ENCODE measurements at places on chromosomes 3 and 15.

DNA sequence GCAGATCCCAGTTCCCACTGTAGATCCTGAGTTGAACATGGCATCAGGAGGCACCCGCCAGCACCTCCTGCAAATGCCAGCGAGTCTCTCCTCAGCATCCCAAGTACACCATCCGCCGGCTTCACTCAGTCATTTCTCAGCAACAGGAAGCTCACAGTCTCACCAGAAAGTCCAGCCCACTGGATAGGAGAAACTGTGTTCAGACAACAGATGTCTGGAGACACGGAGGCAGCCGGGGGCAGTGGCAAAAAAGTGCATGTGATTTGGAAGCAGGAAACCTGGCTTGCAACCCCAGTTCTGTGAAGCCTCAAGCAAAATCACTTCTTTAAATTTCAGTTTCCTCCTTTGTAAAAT is 68.7 kb downstream of the SRGAP3 start:
- DNase-seq, result no peak

DNA sequence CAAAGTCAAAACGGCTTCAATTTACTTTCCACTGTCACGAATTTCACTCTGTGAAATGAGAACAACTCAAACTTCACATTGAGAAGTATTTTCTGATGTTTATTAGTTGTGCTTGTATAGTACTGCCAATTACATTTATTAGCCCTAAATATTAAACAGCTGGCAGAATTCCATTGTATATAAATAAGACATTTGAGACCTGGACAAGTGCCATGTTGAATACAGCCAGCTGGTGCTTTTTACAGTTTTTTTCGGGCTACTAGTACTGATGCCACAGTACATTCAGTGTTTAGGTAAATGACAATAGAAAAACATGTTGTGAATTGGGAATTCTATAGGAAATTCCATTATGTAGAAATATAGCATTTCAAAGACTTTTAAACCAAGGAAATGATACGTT is 79.0 kb downstream of the EPHA3 start:
- DNase-seq, result no peak

GRCh38 chr3:9088441-9089353 is 125.4 kb upstream of the RAD18 start:
- no peak for DNase-seq

DNA sequence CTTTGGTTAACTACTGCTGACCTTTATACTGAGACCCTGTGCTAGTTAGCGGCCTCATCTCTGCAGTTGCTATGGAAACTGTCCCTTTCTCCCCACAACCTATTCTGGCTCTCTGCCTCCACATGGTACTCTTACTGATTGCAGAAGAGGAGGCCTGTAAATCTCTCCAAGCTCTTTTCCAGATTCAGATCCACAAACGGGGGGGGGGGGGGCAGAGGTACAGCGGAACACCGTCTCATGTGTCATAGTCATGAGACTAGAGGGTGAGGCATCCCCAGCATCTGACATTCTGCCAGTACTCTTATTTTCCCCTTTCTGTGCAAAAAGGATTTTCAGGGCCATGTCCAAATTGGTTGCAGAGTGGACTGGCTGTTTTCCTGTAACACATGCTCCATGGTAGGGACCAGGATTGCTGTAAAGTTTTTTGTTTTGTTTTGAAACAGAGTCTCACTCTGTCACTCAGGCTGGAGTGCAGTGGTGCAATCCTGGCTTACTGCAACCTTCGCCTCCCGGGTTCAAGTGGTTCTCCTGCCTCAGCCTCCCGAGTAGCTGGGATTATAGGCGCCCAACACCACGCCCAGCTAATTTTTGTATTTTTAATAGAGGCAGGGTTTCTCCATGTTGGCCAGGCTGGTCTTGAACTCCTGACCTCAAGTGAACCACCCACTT is 8.3 kb upstream of the MAP1A start:
- no peak for DNase-seq

GRCh38 chr15:45458746-45459403 is 63.7 kb downstream of the SLC30A4 start:
- DNase-seq, result peak; percentile 89

DNA sequence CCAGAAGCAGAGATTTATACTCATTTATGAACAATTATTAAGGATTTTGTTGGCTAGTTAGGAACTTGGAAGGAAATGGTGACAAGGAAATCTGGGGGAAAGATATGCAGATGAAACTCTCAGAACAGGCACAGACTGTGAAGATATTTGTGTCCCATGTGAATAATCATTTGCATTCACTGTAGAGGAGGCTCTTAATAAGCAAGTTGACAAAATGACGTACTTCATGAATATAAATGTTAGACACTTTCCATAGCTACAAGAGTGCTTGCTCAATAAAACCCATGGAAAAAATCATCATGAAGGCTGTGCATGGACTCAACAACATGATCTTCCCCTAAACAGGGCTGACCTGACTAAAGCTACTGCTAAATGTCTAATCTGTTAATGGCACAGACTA is 59.7 kb downstream of the MAP4 start:
- DNase-seq, result no peak

DNA sequence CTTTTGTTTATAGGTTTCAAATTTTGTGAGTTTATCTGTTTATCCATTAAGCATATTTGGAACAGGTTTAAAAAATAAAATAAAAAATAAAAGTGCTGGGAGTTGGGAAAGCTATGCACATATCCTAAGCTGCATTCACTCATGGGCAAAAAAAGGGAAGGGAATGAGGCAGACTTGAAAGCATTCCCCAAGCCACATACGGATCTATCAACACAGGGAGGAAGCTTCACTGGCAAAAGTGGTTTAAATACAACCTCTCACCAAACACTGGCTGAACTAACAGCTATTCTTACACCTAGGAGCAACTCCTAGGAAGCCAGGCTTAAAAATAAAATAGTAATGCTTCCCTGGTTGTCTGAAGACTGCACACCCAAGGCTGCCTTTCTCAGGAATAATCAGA is 101.2 kb downstream of the PCCB start:
- no peak for DNase-seq

- no peak for DNase-seq
Measured at GRCh38 chr15:51129535-51130188, 35.0 kb upstream of the TNFAIP8L3 start.

- no peak for DNase-seq
Measured at GRCh38 chr3:150739877-150740645, 22.9 kb downstream of the SIAH2 start.

GRCh38 chr15:84788500-84788899 is 28.7 kb upstream of the ALPK3 start:
- no peak for DNase-seq

GRCh38 chr3:161212906-161213305 is 8.2 kb upstream of the NMD3 start:
- no peak for DNase-seq

- peak; percentile 66 for DNase-seq
Measured at GRCh38 chr3:73255609-73256029, 194.2 kb downstream of the EBLN2 start.

- no peak for DNase-seq
Measured at GRCh38 chr3:66565301-66565700, 64.5 kb upstream of the LRIG1 start.

- DNase-seq, result no peak
Measured at GRCh38 chr3:116314476-116314875, 130.8 kb downstream of the LSAMP start.

DNA sequence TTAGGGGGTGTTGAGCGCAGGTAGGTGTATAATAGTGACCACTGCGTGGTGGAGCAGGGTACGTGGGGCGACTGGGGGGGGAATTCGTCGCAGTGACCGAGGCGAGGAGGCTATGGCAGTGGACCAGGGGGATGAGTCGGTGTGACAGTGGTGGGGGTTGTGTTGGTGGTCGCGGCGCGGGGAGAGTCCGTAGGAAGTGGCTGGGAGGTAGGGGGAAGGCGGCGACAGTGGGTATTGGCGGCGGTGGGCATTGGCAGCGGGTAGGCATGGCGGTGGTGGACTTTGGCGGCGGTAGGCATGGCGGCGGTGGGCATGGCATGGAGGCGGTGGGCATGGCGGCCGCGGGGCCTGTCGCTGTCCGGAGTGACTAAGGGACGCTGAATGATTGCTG is 739 bp downstream of the SNRPN start:
- no peak for DNase-seq

- DNase-seq, result peak; percentile 53
Measured at GRCh38 chr3:46566040-46566641, at the start of gene LRRC2. Gene LRRC2 (minus strand): TSS chr3:46566302. CDS start chr3:46551591, 14,711 bp downstream.

DNA sequence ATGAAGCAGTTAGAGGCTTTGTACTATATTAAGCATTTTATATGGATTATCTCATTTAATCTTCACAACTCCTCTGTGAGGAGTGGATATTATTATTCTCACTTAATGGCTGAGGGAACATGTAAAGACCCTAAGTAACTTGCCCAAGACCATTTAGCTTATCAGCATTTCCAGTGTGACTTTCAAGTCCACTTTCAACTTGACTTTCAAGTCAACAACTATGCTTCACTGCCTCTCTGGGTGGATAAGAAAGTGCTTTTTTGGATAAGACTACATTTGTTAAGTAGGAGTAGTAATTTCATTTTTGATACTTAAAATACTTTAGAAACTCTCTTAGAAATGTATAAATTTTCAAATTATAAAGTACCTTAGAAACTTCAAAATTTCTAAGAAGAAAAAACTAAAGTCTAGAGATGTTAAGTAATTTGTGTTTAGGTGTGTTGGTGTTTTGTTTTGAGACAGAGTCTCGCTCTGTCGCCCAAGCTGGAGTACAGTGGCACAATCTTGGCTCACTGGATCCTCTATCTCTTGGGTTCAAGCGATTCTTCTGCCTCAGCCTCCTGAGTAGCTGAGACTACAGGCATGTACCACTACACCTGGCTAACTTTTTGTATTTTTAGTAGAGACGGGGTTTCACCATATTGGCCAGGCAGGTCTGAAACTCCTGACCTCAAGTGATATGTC is 71.8 kb downstream of the MINDY2 start:
- DNase-seq, result no peak

GRCh38 chr15:27784107-27784506 is 315.0 kb downstream of the OCA2 start:
- no peak for DNase-seq

- DNase-seq, result peak; percentile 81
Measured at GRCh38 chr15:90956274-90957030, 1.8 kb downstream of the RCCD1 start.

GRCh38 chr3:179666436-179667035 is 13.7 kb downstream of the USP13 start:
- no peak for DNase-seq

GRCh38 chr3:127712461-127712860 is 39.7 kb downstream of the ABTB1 start:
- no peak for DNase-seq

- DNase-seq, result no peak
Measured at GRCh38 chr3:9216736-9217135, 32.7 kb downstream of the SRGAP3 start.

GRCh38 chr3:183392186-183393034 is 36.0 kb downstream of the MCF2L2 start:
- DNase-seq, result no peak

DNA sequence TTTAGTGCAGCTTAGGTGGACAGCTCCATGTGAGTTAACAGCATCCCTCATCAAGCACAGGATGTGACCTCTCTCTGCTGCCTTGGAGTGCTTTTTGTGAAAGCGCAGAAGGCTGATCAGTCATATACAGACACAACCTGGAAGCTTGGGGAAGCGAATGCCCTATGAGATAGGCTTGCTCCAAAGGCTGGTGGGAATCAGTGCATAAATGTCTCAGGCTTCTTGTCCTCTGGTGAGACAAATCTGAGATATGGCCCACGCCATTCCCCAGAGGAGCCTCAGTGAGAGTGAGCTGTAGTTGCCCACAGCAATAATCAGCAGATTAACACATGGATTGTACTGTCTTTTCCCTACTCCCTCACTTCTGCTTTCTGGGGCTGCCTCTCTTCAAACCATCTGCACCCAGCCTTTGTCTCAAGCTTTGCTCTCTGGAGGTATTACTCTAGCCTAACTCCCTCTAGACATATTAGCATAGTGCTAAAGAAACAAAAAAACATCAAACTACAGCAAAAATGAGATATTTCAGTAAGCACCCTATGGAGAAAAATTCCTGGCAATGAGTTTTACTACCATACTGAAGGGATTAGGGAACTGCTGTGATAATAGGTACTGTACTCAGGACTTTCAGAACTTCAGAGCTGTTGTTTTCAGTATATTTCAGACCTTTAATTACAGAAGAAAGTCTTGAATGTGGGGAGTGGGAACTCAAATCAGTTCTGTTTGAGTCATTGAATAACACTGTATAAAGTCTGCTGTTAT is 113.7 kb downstream of the OXSM start:
- DNase-seq, result no peak

DNA sequence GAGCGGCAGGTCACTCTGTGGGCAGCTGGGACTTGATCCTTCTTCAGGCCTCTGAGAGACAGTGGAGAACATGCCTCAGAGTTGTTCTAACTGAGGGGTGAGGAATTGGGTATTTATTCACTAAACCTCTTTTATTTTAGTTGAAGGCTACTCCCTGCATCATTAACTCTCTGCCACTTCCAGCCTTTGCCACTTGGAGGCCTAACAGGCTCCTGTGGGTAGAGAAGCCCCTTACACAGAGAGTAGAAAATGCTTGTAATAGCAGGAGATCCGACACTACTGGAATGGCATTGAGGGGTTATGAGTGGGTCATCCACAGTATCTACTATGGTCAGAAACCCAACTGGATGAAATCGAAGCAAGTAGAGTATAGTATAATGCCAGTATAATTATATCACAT is 81.7 kb downstream of the RYR3 start:
- no peak for DNase-seq

- no peak for DNase-seq
Measured at GRCh38 chr3:195580744-195581443, 2.8 kb downstream of the APOD start.

- DNase-seq, result no peak
Measured at GRCh38 chr15:27418726-27419125, 447.7 kb downstream of the GABRG3 start.

GRCh38 chr3:126753191-126754160 is 49.4 kb downstream of the CHCHD6 start:
- DNase-seq, result peak; percentile 40

DNA sequence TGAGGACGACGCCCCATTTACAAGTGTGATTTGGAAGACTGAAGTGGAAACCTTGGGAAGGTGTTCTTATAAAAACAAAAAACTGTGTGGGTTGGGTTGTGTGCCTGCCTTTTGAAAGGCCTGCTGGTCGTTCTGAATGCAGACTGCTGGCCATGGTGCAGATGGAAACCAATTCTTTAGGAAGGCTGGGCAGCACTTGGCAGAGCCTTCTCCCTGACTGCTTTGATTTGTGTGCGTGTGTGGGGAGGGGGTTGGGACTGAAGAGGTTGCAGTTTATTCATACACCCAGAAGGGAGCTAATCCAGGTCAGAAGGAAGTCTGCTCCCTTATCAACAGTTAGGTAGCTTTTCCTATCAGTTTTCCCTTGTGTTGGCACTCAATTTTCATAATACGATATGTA is 288.7 kb downstream of the SOX2 start:
- no peak for DNase-seq
